Mesothelial cell of epicardium (in vitro differentiated cells): ENCODE measurements at places on chromosomes 7 and 10. TPM values are rescaled to one million over a fixed set of nuclear protein-coding genes. Genes with fewer than 3 reads are reported as not detected.

The NOS3 gene
- total RNA-seq: 6.0 to 7.8 TPM (median 6.6 TPM) in 3 replicates

The GLI3 gene
- 122 to 126 TPM (median 122 TPM) in 3 replicates for total RNA-seq

The FZD8 gene
- 14.5 to 16.5 TPM (median 16.4 TPM) in 3 replicates for total RNA-seq

GRCh38 chr10:123102673-123103072 is 33.1 kb upstream of the HMX3 start:
- DNase-seq: no peak

DNA sequence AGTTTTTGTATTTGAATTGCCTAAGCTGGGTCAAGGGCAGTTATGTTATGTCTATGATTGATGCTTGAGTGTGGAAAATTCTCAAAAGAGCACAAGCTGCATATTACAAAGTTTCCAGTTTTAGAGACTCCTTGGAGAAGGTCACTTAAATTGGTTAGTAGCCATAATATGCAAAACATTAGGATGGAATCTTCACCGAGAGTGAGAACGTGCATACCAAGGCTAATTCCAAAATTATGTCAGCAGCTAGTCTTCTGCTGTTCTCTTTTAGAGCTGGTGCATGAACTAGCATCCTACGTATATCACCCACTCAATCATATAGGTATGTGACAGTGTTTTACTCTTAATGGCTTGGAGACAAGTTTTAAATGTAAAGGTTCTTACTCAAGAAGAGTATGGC is 49.2 kb downstream of the MKX start:
- no peak for DNase-seq

- DNase-seq: no peak
Observed at GRCh38 chr7:84900215-84900614, 286.6 kb downstream of the SEMA3D start.

DNA sequence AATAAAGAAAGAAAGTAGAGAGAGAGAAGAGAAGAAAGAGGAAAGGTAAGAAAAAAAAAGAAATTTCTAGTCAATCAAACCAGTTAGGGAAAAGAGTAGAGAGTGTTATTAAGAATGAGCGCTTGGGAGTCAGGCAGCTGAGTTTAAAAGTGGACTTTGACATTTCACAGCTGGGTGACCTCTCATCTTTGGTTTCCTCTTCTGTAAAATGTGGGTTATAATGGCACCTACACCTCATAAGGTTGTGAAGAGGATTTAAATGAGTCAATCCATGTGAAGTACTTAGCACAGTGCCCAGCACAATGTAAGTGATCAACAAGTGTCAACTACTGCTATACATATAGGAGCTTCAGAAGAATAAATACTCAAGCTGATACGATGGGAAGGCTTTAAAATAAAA is 12.2 kb downstream of the HOXA1 start:
- DNase-seq: no peak

DNA sequence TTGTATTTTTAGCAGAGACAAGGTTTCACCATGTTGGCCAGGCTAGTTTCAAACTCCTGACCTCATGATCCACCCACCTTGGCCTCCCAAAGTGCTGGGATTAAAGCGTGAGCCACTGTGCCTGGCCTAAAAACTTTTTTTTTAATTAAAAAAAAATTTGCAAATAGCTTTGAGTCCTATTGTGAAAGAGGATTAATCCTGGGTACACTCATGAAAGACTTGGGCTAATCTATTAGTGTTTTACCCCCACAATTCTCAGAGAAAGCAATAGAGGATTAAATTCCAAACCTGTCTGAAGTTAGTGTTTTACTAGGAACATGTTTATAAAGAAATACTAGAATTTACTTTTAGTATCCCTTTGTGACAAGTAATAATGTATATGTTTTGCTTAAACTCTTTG is 76.9 kb upstream of the ITGB1 start:
- DNase-seq: no peak

DNA sequence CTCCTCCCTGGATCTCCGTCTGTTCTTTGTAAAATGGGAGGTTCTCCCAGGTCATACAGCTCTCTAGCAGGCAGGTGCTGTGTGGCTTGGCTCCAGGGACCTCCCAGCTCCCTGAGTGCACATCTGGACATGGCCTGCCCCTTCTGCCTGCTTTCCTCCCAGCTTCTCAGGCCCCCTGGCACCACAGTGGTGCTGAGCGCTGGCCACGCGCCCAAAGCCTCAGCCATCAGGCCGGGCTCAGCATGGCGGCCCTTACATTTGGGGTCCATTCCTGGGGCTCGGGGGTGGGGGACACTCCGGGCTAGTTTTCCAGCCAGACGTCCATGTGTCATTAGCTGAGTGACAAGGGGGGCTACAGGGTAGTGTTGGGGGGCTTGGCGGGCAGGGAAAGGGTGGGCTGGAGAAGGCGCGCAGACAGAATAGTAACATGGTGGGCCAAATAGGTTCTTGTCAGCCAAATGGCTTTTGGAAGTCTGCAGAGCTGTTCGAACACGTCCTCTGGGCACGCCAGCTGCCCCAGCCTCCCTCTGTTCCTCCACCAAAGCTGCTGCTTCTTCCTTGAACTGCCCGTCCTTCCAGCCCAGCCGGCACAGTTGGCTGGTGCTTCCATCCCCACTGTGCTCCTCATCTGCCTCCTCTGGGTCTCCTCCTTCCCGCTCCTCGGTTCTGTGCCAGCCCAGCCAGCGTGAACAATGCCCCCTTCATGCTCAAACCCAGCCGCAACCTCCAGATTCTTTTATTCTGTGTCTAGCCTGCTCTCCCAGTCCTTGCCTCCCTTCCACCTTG is 65.9 kb downstream of the GOLGA7B start:
- DNase-seq: no peak

DNA sequence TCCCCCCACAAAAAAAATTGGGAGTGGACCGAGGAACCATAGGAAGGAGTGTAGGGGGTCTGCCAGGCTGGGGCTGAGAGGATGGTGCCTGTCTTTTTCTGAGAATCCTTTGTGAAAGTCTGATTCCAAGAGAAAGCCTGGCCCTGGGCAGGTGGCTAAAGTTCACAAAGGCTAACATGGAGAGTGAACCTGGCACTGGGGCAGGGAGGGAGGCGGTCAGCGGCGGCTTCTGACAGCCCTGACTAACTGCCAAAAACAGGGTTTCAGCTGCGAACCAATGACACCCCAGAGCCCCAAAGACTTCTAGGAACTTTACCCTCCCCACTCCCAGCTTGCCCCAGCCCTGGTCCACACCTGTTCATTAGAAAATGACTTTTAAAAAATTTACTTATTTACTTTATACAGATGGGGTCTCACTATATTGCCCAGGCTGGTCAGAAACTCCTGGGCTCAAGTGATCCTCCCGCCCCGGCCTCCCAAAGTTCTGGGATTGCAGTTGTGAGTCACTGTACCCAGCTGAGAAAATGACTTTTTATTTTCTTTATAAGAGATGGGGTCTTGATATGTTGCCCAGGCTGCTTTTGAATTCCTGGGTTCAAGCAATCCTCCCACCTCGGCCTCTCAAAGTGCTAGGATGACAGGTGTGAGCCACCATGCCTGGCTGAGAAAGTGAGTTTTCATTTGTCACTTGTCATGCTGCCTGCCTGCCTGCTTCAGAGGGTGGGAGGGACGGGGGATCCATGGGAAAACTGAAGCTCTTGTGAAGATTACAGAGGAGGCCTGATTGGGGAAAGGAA is 61.0 kb upstream of the DUSP5 start:
- no peak for DNase-seq

GRCh38 chr10:123995082-123995460 is 98.3 kb downstream of the CHST15 start:
- DNase-seq: no peak
